ENCODE measurements at places on chromosomes 2 and 18.

DNA sequence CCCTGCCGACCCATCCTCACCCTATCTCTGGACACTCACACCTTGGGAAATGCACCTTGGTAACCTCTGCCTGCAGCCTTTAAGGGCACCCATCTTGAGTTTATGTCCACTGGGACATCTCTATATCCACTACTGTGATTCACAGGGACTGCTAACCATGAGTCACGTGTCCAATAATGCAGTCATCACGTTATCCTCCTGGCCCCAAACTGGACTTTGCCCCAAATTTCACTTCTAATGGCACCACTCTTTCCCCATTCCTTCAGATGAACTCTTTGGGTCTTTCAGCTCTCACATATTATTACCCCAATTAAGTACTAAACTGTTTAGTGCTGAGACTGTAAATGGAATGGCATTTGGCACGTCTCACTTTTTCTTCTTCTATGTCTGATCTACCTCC is 71.2 kb upstream of the TMEM200C start:
- no peak for DNase-seq

GRCh38 chr2:203873921-203874631 is 6.5 kb downstream of the CTLA4 start:
- no peak for DNase-seq

GRCh38 chr2:31896293-31896692 is 114.5 kb downstream of the MEMO1 start:
- no peak for DNase-seq

GRCh38 chr2:8144785-8145184 is 537.1 kb upstream of the ID2 start:
- peak; percentile 86 for DNase-seq

GRCh38 chr18:36912887-36913286 is 84.0 kb downstream of the KIAA1328 start:
- DNase-seq = no peak

DNA sequence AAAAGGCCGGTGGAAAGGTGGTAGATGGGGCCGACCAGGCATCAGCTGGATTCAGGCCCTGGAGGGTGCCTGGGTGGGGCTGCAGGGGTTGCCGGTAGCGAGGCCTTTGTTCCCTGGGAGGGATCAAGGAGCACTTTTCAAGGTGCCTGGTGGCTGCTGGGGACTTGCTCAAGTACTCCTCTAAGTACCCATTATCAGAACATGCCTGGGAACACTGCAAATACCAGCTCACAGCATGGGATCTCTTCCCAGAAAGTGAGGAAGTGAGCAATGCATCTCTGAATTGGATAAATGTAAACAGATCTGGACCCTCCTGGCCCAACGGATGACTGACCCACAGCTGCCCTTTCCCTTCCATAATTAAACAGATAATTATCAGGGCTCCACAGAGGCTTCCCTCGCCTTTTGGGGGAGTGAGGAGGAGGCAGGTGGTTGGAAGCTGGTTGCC is 210.5 kb downstream of the SH3RF3 start:
- peak; percentile 69 for DNase-seq

- no peak for DNase-seq
Measured at GRCh38 chr2:20195431-20196033, 29.4 kb downstream of the SDC1 start.

GRCh38 chr2:9821805-9822445 is 21.3 kb upstream of the TAF1B start:
- no peak for DNase-seq

DNA sequence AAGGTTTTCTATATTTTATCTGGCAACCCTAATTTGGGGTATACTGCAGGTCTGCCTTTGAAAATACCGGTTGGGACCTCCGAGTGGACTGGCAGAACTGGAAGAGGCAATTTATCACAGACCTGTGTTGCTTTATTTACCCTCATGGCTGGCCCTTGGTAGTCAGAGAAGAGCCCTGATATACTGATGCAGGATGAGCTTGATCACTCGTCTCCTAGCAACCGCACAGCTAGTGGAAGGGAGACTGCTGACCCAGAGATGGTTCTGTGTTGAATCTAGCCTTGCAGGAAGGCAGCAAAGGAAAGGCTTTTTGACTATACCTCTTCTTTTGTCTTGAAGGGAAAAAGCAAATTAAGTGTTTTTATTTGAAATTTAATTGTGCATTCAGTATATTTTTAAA is 154.7 kb downstream of the EML6 start:
- no peak for DNase-seq

DNA sequence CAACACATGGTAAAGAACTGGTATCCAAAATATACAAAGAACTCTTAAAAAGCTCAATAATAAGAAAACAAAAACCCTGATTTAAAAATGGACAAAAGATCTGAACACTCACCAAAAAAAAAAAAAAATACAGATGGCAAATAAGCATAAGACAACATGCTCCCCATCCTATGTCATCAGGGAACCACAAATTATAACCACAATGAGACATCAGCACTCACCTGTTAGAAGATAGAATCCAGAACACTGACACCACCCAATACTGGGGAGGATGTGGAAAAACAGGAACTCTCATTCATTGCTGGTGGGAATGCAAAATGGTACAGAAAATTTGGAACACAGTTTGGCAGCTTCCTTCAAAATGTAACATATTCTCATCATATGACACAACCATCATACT is 66.7 kb downstream of the TMX3 start:
- no peak for DNase-seq

GRCh38 chr18:7370802-7371201 is 139.9 kb downstream of the LRRC30 start:
- DNase-seq = no peak

DNA sequence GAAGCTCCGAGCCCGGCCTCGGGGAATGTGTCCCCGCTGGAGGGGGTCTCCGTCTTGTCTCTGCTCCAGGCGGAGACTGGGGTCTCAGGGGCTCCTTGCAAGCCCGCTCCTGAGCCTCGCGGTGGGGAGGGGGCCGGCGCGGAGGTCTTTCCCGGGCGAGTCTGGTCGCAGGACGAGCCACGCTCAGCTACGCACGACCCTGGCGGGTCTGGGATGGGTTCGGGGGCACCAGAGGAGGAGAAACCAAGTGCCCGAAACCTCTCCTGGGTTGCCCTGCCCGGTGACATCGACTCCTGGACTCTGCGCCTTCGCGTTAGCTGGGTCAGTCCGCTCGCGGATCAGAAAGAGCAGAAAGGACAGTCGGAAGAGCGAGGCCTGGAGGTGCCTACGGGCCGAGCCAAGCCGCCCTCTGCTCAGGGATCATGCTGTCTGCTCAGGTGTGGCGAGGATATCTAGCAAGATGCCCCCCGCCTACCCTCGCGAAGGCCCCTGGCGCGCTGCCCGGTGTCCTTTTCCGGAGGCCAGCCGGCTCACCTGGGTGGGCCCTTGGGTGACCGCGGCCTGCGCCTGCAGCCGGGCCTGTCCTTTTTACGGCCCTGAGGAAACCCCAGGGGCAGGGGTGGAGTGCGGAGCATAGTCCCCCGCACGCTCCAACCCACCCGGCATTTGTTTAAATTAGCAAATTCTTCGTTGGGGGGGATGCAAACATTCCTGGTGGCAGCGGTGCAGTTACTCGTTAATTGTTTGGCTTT is 58.7 kb downstream of the SNORC start:
- no peak for DNase-seq

All from fibroblast of skin of right quadriceps (primary cell).